ENCODE measurements at places on chromosomes 3 and 15.
A peak's percentile ranks its signal among the peaks of the same experiment; 100 is the strongest.

GRCh38 chr3:188518416-188518815 is 364.5 kb downstream of the LPP start:
- no peak for DNase-seq

- DNase-seq, result no peak
Measured at GRCh38 chr15:91919014-91919534, 65.6 kb downstream of the SLCO3A1 start.

- DNase-seq, result no peak
Measured at GRCh38 chr15:80474224-80475215, 70.3 kb downstream of the ARNT2 start.

- DNase-seq, result peak; percentile 64
Measured at GRCh38 chr15:39495871-39496840, 84.7 kb upstream of the THBS1 start.

DNA sequence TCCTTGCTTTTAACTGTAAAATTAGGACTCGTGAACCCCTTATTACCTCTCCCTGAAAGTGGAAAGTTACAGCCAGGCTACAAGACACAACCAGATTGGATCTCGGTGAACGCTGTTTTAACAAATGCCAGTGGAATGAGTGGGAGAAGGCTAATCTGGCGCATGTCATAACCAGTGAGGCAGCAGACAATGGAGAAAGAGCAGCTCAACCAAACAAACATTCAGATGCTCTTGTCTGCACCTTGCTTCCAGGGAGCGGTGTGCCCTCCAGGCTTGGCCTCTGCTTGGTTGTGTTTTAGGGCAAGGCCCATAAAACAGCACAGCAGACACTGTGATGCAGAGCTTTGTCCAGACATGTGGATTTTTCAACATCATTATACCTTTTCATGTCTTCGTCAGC is 45.9 kb upstream of the ATP1B3 start:
- peak; percentile 99 for DNase-seq

DNA sequence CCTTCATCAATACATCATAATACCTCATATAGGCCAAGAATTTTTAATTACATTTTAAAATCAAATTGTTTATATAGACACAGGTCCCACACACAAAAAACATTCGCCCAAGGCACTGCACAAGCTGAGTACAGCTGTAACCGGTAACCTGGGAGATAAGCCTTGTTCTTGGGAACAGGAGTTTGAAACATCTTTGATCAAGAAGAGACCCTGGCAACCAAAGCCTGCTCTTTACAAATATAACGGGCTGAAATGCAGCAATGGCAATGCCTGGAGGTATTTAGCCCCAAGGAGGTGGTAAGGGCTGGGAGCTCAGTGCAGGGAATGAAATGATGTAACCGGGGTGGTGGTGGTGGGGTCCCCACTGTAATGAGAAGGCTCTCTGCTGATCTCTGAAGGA is 7.2 kb upstream of the CORO2B start:
- DNase-seq, result no peak

- peak; percentile 95 for DNase-seq
Measured at GRCh38 chr3:146503461-146504202, 34.3 kb upstream of the PLSCR2 start.

GRCh38 chr15:67406257-67406861 is 114.6 kb upstream of the C15orf61 start:
- DNase-seq, result peak; percentile 23

DNA sequence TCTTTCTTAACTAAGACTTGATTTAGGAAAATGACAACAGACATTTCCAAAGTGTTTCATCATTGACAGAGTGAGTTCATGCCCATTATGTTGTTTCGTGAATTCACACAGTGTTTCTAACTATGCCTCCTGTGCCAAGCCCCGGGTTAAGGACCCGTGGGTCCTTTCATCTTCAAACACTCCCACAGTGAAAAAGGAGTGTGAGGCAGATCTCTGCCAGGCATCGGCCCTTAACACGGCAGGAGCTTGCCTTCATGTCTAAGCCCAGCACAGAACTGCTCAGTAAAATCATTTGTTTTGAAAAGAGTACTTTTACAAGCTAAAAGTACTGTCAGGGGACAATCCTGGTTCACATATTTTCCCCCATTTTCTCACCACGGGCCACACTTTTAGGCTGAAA is 80.0 kb upstream of the FOXB1 start:
- no peak for DNase-seq

DNA sequence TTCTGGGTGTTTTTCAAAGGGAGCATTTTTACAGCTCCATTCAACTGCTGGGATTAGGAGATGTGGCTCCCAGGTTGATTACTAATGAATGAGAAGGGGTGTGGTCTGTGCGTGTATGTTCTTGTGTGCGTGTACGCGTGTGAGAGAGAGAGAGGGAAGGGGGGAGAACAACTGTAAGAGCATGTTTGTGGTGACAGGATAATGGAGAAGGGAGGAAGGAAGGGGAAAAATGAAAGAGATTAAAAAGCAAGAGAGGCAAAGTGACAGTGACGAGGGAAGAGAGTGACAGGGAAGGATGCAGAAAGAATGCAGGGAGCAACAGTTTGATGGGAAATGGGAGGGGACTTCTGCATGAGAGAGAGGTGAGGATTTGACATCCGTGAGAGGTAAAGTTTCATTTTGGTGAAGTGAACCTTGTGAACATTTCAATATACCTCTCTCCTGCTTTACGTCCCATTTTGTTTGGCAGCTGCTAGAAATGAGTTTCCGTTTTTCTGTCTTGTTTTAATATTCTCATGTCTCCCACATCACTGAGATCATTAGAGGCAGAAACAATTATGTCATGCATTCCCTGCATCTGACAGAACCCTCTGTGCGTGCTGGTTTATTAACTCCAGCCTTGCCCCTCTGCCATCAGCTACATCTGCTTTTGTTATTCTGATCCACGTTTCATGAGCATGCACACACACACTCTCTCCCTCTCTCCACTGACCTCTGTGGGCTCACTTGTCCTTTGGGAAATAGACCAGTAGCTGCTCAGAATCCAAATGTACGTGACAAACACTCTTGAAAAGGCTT is 161.6 kb downstream of the GAP43 start:
- DNase-seq, result peak; percentile 91

DNA sequence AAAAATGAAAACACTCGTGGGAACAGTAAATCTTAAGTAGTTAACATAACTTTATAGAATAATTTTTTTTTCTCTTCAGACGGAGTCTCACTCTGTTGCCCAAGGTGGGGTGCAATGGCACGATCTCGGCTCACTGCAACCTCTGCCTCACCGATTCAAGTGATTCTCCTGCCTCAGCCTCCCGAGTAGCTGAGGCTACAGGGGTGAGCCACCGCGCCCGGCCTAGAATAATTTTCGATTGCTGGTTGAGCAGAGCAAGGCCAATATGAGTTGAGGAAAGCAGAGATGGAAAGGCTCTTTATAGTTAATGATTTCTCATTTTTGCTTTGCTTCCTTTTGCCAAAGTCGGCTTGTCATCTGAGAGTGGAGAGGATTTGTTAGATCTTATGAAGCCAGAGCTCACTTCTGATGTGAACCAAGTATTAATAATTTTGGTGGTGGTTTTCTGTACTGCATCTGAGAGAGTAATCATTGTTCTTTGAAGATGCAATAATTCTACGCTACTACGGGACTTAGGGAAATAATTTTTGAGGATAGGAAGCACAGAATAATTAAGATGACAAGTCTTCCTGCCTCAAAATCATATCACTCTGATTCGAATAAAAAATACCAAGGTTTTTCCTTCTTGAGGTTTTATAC is 1.6 kb upstream of the GOLM2 start:
- no peak for DNase-seq

DNA sequence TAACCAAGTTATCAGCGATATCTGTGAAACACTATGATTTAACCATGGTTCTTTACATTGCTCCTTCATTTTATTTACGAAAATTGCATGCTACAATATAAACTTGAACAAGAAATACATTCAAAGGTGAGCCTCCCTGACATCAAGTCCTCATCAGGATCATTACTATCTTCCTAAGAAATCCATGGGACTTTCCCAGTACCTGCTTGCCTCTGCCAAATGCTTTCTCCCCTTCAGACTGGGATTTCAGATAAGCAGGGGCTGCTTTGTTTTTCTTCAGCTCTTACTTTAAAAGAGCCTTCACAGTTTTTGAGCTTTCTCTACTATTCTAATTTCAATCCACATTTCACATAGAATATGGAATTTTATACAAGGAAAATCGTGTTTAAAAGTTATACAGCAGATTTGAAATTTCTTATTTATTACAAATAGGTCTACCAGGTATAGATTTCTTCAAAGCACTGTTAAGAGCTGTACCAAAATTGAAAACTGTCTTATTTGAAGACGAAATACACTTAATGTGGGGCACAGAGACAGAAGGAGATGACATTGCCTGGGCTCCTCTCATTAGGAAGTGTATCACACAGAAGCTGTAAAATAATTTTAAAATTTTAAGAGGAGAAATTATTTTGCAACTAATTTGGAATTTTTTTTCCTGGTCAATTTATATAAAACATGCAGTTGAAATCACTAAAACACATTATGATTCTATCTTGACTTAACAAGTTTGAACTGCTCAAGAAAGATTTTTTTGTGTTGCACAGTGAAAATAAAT is 615.0 kb upstream of the AGTR1 start:
- DNase-seq, result no peak

DNA sequence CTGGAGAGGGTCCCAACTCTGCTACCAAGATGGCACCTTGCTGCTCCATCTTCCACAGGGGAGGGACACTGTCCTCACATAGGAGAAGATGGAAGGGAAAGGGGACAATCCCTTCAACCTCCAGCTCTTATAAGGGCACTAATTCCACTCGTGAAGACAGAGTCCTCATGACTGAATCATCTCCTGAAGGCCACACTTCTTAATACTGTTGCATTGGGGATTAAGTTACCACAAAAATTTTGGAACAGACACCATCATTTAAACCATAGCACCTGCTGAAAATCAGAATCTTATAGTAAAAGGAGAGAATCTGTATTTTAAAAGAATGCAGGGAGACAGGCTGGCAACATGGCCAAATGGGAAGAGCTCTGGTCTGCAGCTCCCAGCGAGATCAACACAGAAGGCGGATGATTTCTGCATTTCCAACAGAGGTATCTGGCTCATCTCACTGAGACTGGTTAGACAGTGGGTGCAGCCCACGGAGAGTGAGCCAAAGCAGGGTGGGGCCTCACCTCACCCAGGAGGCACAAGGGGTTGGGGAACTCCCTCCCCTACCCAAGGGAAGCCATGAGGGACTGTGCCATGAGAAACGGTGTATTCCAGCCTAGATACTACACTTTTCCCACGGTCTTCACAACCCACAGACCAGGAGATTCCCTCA is 69.4 kb upstream of the LIPC start:
- no peak for DNase-seq

DNA sequence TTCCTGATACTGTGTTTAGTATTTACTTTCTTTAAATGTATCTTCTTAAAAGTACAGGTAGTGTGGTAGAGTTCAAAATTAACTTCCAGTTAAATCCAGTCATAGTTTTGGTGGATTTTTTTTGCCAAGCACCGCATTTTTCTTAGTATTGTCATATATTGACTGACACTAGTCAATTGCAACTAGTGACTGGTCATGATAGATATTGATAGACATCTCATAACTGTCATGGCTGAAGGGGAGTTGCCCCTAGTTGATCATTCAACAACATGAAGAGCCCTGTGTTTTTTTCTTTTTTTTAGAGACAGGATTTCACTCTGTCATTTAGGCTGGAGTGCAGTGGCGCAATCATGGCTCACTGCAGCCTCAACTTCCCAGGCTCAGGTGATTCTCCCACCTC is 22.1 kb downstream of the RAB8B start:
- DNase-seq, result no peak

DNA sequence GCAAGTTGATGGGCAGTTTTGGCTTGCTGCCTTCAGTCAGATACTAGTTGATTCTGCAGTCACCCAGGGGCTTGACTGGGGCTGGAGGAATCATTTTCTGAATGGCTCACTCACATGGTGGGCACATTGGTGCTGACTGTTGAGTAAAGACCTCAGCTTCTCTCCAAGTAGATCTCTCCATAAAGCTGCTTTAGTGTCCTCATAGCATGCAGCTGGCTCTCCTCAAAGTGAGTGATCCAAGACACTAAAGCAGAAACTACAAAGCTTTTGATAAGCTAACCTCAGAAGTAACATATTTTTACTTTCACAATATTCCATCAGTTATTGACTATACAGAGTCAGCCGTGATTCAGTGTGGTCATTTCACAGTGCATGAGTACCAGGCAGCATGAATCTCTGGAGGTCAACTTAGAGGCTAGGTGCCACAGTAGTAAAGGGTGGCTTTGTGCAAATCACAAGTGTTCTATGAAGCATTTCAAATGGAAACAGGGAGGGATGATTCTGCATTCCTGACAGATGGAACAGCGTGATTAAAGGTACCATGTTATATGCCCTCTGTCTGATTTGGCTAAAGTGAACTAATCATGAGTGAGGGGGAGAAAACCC is 24.3 kb upstream of the ATP8B4 start:
- DNase-seq, result no peak

- no peak for DNase-seq
Measured at GRCh38 chr15:94793207-94793606, 561.8 kb downstream of the MCTP2 start.

- DNase-seq, result no peak
Measured at GRCh38 chr3:40847551-40847992, 322.8 kb downstream of the ZNF621 start.

- no peak for DNase-seq
Measured at GRCh38 chr3:126897943-126898342, 85.0 kb upstream of the PLXNA1 start.

GRCh38 chr3:12507591-12508281 is 23.5 kb downstream of the TSEN2 start:
- peak; percentile 56 for DNase-seq

- no peak for DNase-seq
Measured at GRCh38 chr3:18883571-18883970, 264.7 kb upstream of the KCNH8 start.

DNA sequence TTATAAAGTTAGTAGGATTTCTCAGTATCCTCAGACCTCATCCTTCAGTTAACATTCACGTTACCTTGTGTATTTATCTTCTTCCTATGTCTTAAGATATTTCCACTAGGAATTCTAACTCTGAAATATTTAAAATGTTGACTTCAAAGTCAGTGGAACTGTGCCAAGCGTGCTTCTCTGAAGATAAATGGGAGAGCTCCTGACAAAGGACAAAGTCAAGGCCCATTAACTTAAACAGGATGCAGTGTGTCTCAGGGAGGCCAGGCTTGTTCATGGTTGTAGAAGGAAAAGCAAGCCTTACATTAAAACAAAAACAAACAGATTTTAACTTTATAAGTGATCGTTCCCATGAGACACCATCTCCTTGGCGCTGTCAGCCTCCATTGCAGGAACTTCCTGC is 41.5 kb downstream of the ABHD17C start:
- DNase-seq, result no peak

- no peak for DNase-seq
Measured at GRCh38 chr15:75309711-75310110, 26.2 kb upstream of the COMMD4 start.

- no peak for DNase-seq
Measured at GRCh38 chr3:178569826-178570225, 33.6 kb downstream of the KCNMB2 start.

- DNase-seq, result no peak
Measured at GRCh38 chr3:126546549-126547239, 12.0 kb downstream of the C3orf22 start.

- no peak for DNase-seq
Measured at GRCh38 chr3:183259087-183259486, 6.0 kb downstream of the B3GNT5 start.

All from bronchial epithelial cell (primary cell).